ENCODE measurements at places on chromosomes 3 and 15. TPM values are rescaled to one million over a fixed set of nuclear protein-coding genes. Genes with fewer than 3 reads are reported as not detected.
A peak's percentile ranks its signal among the peaks of the same experiment; 100 is the strongest.

DNA sequence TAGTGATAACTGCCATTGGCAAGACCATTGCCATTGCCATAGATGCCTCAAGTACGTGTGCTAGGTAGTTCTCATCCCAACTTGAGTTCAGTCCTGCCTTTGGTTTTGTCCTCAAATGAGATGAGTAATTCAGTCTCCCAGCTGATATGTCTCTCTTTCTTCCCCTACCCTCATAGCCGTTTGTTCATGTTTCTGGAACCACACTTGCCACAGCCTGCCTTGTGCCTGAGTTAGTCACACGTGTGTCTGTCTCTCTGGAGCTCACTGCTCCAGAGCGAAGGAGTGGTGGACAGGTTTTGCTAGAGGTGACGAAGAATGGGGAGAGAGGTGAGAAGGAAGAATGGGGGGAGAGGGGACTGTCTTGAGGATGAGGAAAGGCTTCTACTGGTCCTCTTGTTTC is 88.0 kb upstream of the IGF1R start:
- no peaks in the 10 kb centered on the region for H3K36me3 ChIP-seq
- no peak overlapping the region for H3K4me3 ChIP-seq
- no peak for DNase-seq
- no peaks in the 10 kb centered on the region for H3K27me3 ChIP-seq
- no peaks in the 10 kb centered on the region for H3K4me1 ChIP-seq
- no peak overlapping the region for H3K27ac ChIP-seq

DNA sequence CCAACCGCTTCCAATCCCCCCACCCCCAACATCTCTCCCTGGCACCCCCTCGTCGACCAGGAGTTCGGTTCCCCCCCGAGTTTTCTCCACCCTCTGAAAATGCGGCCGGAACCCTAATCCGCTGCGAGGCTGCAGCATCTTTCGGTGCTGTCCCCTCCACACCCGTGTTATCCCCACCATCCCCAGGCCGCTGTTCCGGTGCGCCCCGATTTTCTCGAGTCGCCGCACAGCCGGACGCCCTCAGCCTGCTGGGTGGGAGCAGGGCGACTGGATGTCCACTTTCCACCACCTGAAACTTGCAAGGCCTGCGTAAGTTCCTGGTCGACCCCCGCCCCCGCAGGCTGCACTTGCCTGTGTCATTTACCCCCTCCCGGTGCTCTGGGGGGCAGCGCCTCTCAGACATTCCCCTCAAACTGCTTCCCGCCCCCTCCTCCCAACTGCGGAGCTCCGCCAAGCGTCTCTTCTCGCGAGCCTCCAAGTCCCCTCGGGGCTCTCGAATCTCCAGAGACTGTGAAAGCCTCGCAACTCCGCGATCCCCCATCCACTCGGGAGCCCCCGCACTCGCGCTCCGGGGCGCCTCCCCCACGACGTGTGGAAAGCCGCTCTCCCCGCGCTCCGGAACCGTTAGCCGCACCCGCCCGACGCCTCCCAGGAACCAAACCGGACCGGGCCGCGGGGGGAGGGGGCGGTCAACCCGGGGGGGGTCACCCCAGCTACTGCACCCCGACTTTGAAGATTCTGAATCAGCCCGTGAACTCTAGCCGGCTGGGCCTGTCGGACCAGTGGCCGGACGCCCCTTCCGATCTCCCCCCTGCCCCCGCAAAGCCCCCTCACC is 566 bp downstream of the ETV5 start:
- H3K36me3 ChIP-seq = no peaks in the 10 kb centered on the region
- no peak overlapping the region for H3K27ac ChIP-seq
- H3K4me3 ChIP-seq = peak overlapping the region; percentile 71
- H3K27me3 ChIP-seq = peaks cover 22% of the 10 kb centered on the region

DNA sequence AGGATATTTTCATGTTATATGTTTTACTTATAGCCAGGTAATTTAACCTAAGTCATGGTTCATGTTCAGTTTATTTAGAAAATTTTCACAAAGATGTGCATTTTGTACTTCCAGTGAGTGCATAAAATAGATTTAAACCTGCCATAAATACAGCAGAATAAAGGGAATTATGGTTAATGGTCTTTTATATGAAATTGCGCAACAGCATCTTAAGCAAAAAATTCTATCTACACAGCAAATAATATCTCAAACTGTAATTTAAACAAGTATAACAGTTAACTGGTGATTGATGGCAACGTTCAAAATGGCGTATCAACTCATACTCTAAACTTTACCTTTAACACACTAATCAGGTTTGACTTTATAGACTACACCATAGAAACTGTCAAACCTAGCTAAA is 97.6 kb downstream of the ROBO1 start:
- no peaks in the 10 kb centered on the region for H3K36me3 ChIP-seq
- H3K4me1 ChIP-seq = no peaks in the 10 kb centered on the region
- no peaks in the 10 kb centered on the region for H3K27me3 ChIP-seq
- no peak overlapping the region for H3K4me3 ChIP-seq
- DNase-seq = no peak

- H3K27ac ChIP-seq = no peak overlapping the region
- no peak for DNase-seq
- no peaks in the 10 kb centered on the region for H3K36me3 ChIP-seq
- no peaks in the 10 kb centered on the region for H3K27me3 ChIP-seq
- no peaks in the 10 kb centered on the region for H3K4me1 ChIP-seq
These were observed 25.4 kb upstream of the CDV3 start for GRCh38 chr3:133548090-133548489.

DNA sequence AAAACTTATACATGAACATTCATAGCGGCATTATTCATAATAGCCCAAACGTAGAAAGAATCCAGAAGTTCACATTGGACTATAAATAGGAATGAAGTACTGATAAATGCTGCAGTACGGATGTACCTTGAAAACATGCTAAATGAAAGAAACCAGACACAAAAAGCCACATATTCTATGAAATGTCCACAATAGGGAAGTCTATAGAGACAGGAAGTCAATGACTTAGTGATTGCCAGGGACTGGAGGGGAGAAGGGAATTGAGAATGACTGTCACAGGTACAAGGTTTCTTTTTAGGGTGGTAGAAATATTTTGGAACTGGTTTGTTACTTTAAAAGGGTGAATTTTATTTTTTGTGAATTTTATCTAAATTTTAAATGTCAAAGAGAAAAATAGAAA is 71.4 kb upstream of the SKOR1 start:
- no peaks in the 10 kb centered on the region for H3K36me3 ChIP-seq
- H3K4me1 ChIP-seq = peaks cover 8% of the 10 kb centered on the region
- DNase-seq = no peak
- H3K27ac ChIP-seq = no peak overlapping the region

GRCh38 chr3:133750259-133750656 is 4.1 kb downstream of the TF start:
- H3K27me3 ChIP-seq = no peaks in the 10 kb centered on the region
- H3K36me3 ChIP-seq = no peaks in the 10 kb centered on the region
- H3K4me3 ChIP-seq = no peak overlapping the region
- no peak overlapping the region for H3K27ac ChIP-seq
- DNase-seq = no peak

DNA sequence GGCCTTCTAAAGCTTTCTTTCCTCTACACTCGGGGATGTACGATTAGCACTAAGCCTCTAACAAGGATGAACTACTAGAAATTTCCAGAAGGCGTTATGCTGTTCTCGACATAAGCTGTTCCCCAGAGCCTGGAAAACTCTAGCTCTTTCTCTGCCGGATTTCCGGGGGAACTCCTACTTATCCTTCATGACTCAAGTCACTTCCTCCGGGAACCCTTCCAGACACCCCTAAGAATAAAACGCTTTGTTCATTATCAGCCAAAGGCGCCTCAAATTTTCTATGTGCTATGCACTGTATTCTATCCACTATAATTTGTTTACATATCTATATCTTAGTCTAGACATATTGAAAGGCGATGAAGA is 455 bp upstream of the SNAP23 start:
- H3K36me3 ChIP-seq = no peaks in the 10 kb centered on the region
- no peak for DNase-seq
- H3K27ac ChIP-seq = peak overlapping the region; percentile 79
- peak overlapping the region; percentile 88 for H3K4me3 ChIP-seq
- no peaks in the 10 kb centered on the region for H3K27me3 ChIP-seq
- peaks cover 14% of the 10 kb centered on the region for H3K4me1 ChIP-seq

- no peak overlapping the region for H3K27ac ChIP-seq
- H3K4me3 ChIP-seq = no peak overlapping the region
- no peaks in the 10 kb centered on the region for H3K4me1 ChIP-seq
- no peaks in the 10 kb centered on the region for H3K27me3 ChIP-seq
These were observed 67.0 kb upstream of the TPM1 start for GRCh38 chr15:62975515-62975914.

DNA sequence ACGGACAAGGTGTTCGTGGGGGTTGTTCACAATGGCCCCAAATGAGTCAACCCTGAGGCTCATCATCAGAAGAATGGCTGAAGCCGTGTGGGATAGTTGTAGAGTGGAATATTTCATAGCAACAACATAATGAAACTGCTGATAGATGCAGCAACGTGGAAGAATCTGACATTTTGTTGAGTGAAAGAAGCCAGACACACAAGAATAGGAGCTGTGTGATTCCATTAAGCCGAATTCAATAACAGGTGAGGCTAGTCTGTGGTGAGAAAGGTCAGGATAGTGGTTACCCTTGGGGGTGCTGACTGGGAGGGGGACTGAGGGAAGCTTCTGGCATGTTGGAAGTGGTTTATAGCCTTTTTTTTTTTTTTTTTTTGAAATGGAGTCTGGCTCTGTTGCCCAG is 144.0 kb downstream of the SMAD6 start:
- no peak for DNase-seq
- no peaks in the 10 kb centered on the region for H3K36me3 ChIP-seq
- no peak overlapping the region for H3K4me3 ChIP-seq
- no peaks in the 10 kb centered on the region for H3K4me1 ChIP-seq

- no peaks in the 10 kb centered on the region for H3K36me3 ChIP-seq
- no peaks in the 10 kb centered on the region for H3K4me1 ChIP-seq
- H3K27me3 ChIP-seq = no peaks in the 10 kb centered on the region
- H3K4me3 ChIP-seq = no peak overlapping the region
- H3K27ac ChIP-seq = no peak overlapping the region
These were observed 16.6 kb downstream of the KLF15 start for GRCh38 chr3:126340596-126340942.

DNA sequence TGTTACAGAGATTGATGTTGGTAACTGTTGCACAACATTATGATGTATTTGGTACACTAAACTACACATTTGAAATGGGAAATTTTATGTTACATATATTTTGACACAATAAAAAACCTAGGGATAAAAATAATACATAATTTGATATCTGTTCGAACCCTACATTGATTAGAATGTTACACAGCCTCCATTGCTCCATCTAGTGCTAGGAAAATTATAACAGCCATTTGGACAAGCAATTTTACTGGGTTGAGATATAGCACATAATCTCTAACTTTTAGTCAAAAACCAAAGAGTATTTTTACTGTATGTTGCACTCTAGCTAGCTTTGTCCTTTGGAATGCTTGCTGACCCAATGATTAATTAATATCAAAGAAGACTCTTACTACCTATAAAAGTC is 108.1 kb downstream of the LSAMP start:
- H3K36me3 ChIP-seq = no peaks in the 10 kb centered on the region
- no peaks in the 10 kb centered on the region for H3K27me3 ChIP-seq
- no peak overlapping the region for H3K4me3 ChIP-seq
- no peak overlapping the region for H3K27ac ChIP-seq
- no peaks in the 10 kb centered on the region for H3K4me1 ChIP-seq

DNA sequence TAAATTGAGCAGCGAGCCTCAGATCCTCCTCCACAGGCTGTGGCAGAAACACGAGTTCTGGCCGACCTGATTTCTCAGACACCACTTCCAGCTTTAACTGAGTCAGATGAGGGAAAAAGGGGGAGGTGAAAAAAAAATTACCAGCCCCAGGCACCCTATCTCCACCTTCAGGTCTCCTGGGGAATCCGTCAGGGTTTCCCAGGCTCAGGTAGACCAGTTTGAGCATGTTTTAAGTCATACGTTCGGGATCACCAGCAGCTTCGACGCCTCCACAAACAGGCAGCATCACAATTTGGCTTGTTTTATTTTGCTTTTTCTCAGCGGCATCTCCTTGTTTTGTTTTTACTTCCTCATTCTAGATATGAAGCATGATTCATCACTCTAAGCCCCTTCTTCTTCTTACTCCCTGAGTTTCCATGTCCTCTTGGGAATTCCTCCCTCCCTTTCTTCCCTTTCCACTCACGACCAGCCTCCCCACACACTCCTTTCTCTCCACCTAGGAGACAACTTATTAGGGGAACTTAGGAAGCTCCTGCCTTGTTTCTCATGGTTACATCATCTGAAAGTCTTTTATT is 190.1 kb downstream of the ZNF621 start:
- no peak overlapping the region for H3K27ac ChIP-seq
- no peak overlapping the region for H3K4me3 ChIP-seq
- H3K27me3 ChIP-seq = no peaks in the 10 kb centered on the region

GRCh38 chr3:111979434-111980038 is 710 bp downstream of the ABHD10 start:
- no peak for DNase-seq
- no peaks in the 10 kb centered on the region for H3K27me3 ChIP-seq
- H3K27ac ChIP-seq = peak overlapping the region; percentile 75
- peaks cover 24% of the 10 kb centered on the region for H3K4me1 ChIP-seq
- H3K36me3 ChIP-seq = no peaks in the 10 kb centered on the region

DNA sequence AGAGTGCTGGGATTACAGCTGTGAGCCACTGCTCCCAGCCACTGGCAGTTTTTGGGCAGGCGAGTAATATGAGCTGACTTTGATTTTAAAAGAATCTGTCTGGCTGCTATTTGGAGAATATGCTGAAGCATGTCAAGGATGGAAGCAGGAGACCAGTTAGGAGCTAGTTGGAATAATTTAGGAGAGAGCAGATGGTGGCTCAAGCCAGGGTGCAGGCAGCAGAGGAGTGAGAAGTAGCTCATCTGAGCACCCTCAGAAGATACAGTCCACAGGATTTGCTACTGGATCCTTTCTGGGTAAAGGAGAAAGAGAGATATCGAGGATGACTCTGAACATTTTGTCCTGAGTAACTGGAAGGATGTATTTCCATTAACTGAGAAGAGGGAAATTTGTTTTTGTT is 30.4 kb upstream of the BDH1 start:
- no peak overlapping the region for H3K27ac ChIP-seq
- H3K4me1 ChIP-seq = no peaks in the 10 kb centered on the region
- H3K4me3 ChIP-seq = no peak overlapping the region
- H3K36me3 ChIP-seq = no peaks in the 10 kb centered on the region
- DNase-seq = no peak

GRCh38 chr15:84398763-84399701 is 163.5 kb downstream of the GOLGA6L4 start:
- H3K4me1 ChIP-seq = no peaks in the 10 kb centered on the region
- H3K4me3 ChIP-seq = no peak overlapping the region
- H3K36me3 ChIP-seq = no peaks in the 10 kb centered on the region
- no peak overlapping the region for H3K27ac ChIP-seq
- DNase-seq = no peak

The BFSP2 gene
- total RNA-seq = not detected

The SERPINI2 gene
- total RNA-seq = not detected

The KNG1 gene
- not detected for total RNA-seq

The FETUB gene
- total RNA-seq = not detected

The TAGLN3 gene
- not detected for total RNA-seq

The APEH gene
- total RNA-seq = 139 TPM

The ITPKA gene
- total RNA-seq = not detected

The RPP14 gene
- 17.6 TPM for total RNA-seq
